ENCODE measurements at places on chromosomes 7 and 10.

DNA sequence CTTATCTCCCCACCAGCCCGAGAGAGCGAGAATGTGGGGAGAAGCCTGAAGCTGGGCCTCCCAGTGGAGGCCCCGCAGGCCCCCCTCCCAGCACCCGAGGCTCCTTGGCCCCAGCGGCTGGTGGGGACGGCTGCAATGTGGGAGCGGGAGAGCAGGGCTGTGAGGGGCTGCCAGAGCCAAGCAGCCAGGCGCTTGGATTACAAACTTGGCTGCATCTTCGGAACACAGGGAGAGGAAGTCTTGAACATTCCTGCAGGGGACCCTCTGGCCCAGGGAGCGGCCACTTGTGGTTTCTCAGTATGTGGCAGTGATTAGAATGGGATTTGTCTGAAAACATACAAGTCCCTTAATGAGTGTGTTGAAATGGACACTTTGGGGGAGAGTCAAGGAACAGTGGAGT is 23.2 kb downstream of the ELN start:
- DNase-seq: no peak

- no peak for DNase-seq
These were observed 64.8 kb upstream of the VIPR2 start for GRCh38 chr7:159209429-159209828.

- no peak for DNase-seq
These were observed 18.6 kb upstream of the VDAC2 start for GRCh38 chr10:75191821-75192568.

DNA sequence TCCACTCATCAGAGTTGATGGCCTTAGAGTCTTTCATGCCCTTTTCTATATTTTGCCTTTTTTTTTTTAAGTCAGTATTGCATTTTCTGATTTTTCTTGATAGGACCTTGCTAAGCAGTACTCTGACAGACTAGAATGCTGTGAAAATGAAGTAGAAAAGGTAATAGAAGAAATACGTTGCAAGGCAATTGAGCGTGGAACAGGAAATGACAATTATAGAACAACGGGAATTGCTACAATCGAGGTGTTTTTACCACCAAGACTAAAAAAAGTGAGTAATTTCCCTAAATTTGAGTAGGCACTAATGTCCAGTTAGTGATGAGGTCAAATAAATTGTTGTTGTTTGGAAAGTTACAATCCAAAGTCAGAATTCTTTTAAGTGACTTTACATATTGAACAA is 7.4 kb downstream of the NUB1 start:
- DNase-seq: no peak

- no peak for DNase-seq
These were observed 113.4 kb downstream of the JAZF1 start for GRCh38 chr7:28067171-28067570.

- no peak for DNase-seq
These were observed 276.4 kb upstream of the COBL start for GRCh38 chr7:51592842-51593599.

- no peak for DNase-seq
These were observed 23.7 kb downstream of the RAB18 start for GRCh38 chr10:27527666-27528295.

DNA sequence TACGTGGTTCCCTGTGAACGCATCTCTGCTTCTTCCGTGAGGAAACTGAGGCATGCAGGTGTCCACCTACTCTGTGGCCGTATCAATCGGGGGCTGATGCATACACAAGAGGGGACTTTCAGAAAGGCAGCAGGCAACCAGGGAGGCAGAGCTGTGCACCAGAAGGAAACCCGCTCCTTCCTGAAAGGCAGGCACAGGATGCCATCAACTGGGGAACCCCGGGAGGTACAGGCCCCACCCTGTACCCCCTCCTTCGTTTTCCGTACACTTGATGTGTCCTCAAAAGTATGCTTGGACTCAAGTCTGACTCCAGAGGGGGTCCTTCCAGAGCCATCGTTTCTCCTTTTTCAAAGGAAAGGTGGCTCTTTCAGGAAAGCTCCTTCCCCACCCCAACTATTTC is 59.5 kb downstream of the ASB13 start:
- no peak for DNase-seq

- no peak for DNase-seq
These were observed 6.3 kb upstream of the C7orf33 start for GRCh38 chr7:148584154-148584827.

- DNase-seq: no peak
These were observed 16.1 kb upstream of the HIBADH start for GRCh38 chr7:27678617-27679260.

- no peak for DNase-seq
These were observed 98.5 kb downstream of the SRI start for GRCh38 chr7:88121335-88121734.

DNA sequence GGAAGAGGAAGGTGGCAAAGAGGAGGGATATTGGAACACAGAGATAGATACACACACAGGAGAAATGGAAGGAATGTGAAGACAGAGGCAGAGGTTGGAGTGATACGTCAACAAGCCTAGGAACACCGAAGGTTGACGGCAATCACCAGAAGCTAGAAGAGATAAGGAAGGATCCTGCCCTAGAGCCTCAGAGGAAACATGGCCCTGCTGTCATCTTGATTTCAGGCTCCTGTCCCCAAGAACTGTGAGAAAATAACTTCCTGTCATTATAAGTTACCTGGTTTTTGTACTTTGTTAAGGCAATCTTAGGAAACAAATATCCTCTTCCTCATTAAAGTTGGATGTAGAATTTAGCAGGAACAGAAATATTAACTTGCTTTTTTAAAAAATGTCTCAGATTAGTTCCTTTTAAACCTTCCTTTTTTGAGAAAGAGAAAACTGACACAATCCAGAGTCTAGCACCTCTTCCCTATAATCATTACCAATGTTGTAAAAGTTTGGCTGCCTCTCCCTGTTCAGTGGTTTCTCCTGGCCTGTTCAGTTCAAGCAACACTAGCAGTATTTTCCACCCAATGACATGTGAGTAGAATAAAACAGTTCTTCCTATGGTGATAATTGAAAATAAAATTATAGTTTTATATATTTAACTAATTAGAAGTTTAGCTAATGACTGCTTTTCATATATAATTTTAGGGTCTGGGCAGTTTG is 28.8 kb upstream of the GNAI1 start:
- DNase-seq: no peak
